ENCODE measurements at places on chromosomes 3 and 15.

DNA sequence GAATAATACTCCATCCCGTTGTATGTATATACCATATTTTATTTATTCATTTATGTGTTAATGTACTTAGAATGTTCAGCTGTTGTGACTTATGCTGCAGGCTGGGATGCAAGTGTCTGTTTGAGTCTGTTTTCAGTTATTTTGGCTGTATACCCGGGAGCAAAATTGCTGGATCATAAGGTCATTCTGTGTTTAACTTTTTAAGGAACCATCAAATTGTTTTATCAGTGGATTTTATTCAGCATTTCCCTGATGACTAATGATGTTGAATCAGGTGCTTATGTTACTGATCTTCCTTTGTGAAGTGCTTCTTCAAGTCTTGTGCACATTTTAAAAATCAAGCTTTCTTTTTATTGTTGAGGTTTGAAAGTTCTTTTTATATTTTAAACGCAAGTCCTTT, 118.1 kb downstream of the SLC25A26 start:
- DNase-seq = peak; percentile 60

- DNase-seq = no peak
Observed at GRCh38 chr3:42705058-42705767, 2.6 kb upstream of the HHATL start.

DNA sequence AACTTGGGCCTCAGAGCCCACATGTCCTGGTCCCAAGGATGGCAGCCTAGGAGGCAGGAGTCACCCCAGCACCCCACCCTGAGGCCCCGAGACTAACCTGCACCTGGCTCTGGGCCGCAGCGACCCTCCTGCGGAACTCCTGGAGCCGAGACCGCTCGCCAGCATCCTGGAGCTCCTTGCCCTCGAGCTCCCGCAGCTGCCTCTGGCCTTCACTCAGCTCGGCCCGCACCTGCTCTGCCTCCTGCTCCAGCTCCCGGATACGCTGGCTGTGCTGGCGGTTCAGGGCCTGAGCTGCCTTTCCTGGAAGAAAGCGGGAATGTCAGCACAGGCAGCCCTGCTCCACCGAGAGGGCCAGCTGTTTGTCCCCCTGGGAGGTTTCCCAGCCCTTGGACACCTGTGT, 13.2 kb downstream of the KIF7 start:
- no peak for DNase-seq

GRCh38 chr3:97070302-97070701, 255.9 kb downstream of the EPHA6 start:
- DNase-seq = no peak

DNA sequence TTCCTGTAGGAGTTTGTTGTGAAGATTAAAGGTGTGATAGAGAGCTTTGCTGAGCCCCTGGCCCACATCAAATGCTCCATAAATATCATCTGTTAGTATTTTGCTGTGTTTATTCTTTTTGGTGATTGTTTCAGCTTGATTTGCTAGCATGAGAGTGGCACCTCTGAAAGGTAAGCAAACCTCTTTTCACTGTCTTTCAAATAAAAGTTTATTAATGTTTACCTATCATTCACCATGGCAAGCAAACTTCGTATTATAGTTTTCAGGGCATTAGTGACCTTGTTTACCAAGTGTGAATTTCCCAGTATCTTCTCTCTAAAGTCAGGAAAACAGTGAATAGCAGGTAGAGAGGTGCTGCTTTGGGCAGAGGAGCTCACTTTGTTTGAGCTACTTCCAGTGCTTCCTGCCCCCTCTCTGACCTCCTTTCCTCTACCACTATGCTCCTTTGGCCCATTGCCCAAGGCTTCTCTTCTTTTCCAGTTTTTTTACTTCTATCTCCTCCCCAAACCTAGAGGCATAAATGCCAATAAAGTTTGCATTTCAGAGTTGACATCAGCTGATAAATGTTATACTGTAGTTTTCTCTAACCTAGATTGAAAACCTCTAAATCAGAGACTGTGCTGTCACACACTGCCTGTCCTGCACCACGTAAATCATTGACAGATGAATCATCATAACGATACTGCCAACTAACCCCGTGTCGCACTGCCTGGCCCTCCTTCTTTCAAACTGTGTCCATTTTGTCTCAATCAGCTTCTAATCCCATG, 569.0 kb downstream of the TUSC7 start:
- DNase-seq = peak; percentile 8

DNA sequence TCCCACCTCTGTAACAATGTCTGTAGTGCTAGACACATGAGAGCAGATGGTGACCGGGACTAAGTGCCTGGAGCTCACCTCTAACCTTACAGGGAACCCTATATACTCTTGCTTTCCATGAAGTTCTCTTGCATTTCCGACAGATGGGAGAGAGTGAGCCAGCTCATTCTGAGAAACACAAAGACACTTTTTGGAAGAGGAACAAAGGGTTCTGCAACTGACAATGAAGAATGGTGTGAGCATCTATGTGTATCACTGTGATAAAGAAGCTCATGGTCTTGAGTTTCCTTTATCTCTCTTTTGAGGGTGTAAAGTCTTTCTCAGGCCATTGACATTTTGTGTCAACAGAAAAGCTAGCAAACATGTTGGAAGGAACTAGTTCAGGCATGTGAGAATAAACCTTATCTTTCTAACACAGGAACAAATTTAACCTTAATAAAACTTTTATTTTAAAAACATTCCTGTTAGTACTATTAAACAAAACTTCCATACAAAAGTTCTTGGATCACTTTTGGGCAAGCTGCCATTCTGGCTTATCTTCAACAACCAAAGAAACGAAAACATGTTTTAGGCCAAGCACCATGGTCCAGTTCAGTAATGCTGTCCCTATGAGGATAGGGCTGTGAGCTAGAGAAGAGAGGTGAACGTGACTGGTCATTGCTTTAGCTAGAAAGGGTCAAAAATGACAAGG, 142.7 kb downstream of the THRB start:
- no peak for DNase-seq

DNA sequence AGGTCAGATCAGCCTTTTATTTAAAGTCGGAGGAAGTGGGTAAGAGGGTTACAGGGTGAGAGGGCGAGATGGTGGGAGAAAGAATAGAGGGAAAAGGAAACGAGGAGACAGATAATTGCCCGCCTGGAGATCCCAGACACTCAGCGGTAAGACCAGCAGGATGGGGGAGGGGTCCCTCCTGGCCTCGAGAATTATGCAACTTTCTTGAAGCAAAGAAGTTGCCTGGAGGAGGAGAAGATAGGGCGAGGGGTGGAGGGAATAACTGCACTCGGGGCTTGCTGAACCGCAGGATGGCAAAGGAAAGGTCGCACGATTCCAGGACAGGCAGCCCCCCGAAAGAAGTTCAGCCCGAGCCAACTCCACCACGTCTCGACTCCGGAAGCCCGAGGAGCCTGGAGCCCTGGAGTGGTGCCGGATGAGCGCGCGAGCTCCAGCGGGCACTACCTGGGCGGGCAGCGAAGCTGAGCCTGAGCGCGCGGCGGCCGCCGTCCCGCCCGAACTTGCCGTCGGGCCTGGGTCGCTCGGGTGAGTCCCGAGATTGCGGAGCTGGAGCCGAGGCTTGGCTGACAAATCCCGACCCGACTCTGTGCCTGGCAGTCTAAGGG, 402 bp downstream of the WWTR1 start:
- DNase-seq = peak; percentile 66

- DNase-seq = peak; percentile 67
Observed at GRCh38 chr3:171168086-171168485, 141.6 kb upstream of the SLC2A2 start.

DNA sequence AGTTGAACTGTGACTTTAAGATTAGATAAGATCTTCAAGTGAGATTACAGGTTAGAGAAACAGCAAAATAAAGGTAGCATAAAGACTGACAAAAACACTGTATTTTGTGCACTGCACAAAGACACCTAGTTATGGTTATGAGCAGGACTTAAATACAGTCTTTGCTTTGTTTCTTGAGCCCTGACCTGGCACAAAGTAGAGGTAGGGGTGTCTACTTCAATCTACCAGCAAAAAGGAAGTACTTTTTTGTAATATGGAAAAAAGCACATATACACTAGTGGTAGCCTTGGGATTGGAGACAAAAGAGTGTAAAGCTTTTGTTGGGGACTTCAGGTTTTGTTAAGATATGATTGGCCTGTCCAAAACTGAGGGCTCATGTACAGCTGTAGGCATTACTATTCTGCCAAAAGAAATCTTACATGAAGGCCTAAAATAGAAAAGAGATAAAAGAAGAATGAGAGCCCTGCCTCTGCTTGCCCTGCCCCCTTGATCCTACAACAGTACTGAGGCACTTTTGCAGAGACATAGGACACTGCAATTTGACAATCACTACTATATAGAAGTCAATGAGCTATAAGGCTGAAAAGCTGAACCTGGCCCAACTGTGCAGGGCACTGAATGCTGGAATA, 194.3 kb downstream of the CBLB start:
- no peak for DNase-seq

- DNase-seq = peak; percentile 88
Observed at GRCh38 chr15:45121706-45122417, 7.7 kb downstream of the DUOXA2 start.

- DNase-seq = no peak
Observed at GRCh38 chr3:40152482-40153133, 156.9 kb upstream of the EIF1B start.

DNA sequence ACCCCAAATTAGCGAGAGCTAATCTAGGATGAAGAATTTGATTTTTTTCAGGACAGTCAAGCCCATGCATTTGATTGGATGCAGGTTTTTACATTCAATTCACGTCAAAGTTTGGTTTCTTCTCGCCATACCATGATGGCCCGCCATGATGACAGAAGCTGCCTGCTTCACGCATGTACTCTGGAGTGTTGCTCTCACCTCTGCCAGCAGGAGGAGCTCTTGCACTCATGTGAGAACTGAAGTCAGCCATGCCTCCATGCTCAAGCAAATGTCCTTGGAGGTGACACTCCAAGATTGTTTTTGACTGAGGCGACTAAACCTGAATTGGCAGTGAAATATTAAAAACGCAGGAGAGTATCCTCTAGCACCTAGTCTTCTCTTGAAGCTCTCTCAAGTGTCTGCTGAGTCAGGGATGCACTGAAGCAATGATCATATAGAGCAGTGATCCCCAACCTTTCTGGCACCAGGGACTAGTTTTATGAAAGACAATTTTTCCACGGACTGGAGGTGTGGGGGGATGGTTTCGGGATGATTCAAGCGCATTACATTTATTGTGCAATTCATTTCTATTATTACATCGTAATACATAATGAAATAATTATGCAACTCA, 120.9 kb downstream of the SAMMSON start:
- peak; percentile 62 for DNase-seq

DNA sequence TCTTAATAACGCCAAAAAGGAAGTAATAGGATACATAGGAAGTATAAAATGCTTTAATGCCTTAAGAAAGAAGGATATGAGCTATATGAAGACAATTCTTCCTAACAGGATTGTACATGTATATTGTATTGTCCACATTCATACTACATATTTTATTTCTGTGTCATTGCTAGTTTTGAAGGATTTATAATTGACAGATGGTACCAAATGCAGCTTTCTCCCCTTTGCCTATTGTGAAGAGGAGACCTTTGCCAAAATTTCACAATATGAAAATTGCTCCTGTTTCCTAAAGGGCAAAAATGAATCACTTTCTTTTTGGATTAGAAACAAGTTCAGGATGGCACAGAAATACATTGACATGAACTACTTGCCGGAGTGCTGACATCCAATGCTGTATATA, 34.8 kb upstream of the EOMES start:
- no peak for DNase-seq

GRCh38 chr15:78804391-78804792, 6.9 kb downstream of the ADAMTS7 start:
- DNase-seq = no peak

- DNase-seq = peak; percentile 64
Observed at GRCh38 chr3:13655061-13655913, 106.4 kb downstream of the FBLN2 start.

DNA sequence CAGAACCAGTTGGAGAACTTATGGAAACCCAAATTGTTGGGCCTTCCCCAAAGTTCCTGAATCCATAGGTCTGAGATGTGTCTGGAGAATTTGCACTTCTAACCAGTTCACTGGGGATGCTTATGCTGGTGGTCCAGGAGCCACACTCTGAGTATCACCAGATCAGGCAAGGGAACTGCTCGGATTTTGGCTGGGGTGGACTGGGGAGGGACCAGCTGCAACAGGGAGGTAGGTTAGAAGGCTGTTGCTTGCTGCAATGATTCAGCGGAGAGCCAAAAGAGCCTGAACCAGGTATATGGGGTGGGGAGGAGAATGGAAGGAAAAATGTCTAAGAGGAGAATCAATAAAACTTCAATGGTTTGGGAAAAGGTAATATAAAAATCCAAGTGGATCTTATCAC, 45.9 kb upstream of the EPHB1 start:
- DNase-seq = no peak

GRCh38 chr15:69277316-69277715, 21.4 kb upstream of the PAQR5 start:
- no peak for DNase-seq

GRCh38 chr3:45491344-45491743, 103.0 kb downstream of the LARS2 start:
- DNase-seq = no peak

GRCh38 chr3:1404270-1404962, 311.6 kb downstream of the CNTN6 start:
- no peak for DNase-seq

DNA sequence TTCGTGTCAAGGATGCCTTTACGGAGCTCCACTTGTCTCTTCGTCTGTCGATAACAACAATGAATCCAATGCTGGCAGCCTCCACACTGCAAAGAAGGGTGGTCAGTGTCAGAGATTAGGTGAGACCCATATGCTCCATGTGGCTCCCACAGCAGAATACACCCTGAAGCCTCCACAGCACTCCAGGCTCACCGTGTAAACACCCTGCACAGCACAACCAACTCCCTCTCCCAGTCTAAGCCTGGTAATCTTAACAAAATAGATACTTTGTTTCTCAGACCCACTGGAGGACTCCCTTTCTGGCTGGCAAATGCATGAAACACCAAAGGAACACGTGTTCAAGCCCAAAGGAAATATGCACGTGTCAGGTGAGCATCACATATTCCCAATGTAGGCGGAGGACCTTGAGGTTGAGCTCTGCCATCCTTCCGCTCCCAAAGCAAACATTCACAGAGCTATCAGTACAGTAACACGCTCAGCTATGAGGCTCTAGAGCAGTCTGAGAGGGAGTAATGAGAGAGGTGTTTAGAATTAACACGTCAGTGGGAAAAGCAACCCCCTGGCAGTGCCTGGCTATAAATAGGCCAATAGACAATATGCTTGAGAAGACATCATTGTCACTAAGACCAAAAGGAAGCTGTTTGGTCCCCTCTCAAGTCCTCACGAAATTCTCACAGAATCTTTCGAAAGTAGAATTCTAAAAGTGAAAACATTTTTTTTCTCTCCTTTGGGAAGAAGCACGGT, 86.7 kb downstream of the MCF2L2 start:
- DNase-seq = no peak

DNA sequence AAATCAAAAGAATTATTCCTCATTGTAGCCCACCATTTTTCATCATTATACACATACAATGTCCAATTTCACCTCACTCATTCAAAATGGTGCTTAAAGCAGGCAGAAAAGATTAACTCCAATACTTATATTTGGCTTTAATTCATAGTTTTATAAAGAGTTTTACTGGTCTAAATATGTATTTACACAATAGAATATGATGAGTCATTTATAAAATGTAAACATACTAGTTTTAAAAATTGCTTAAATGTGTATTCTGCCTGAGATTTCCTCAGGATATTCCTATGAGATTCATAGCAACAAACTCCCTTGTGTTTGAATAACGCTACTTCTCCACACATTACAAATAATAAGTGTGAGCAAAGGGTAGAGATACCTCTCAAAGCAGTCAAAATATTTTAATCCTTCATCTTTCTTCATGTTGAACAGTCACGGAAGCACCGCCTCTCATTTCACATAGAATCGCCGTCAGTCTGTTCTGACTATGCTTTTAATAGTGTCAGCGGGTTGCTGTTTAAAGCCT, 75.7 kb upstream of the GBE1 start:
- DNase-seq = no peak

GRCh38 chr3:107663266-107663665, 140.5 kb downstream of the BBX start:
- DNase-seq = no peak
